ENCODE measurements at places on chromosomes 11 and 22.

- no peak for DNase-seq
Observed at GRCh38 chr11:64058494-64058893, 22.8 kb downstream of the FLRT1 start.

DNA sequence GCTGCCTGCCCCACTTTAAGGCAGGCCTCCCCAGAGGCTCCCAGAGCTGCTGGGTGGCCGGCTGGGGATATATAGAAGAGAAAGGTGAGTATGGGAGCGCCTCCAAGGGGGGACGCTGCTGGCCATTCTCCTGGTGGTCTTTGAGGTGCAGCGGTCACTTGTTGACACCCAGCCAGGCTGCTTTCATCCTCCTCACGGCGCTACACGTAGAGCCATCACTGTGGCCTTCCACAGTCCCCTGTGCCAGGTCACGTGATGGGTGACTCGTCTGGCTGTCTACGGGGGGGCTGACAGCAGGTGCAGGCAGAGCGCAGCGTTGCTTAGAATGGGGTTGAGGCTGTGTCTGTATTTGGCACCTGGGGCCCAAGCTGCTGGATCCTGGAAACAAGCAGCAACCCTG lies 1.9 kb downstream of the ACR start:
- no peak for DNase-seq

GRCh38 chr11:113564527-113565130 lies 89.4 kb upstream of the DRD2 start:
- no peak for DNase-seq

DNA sequence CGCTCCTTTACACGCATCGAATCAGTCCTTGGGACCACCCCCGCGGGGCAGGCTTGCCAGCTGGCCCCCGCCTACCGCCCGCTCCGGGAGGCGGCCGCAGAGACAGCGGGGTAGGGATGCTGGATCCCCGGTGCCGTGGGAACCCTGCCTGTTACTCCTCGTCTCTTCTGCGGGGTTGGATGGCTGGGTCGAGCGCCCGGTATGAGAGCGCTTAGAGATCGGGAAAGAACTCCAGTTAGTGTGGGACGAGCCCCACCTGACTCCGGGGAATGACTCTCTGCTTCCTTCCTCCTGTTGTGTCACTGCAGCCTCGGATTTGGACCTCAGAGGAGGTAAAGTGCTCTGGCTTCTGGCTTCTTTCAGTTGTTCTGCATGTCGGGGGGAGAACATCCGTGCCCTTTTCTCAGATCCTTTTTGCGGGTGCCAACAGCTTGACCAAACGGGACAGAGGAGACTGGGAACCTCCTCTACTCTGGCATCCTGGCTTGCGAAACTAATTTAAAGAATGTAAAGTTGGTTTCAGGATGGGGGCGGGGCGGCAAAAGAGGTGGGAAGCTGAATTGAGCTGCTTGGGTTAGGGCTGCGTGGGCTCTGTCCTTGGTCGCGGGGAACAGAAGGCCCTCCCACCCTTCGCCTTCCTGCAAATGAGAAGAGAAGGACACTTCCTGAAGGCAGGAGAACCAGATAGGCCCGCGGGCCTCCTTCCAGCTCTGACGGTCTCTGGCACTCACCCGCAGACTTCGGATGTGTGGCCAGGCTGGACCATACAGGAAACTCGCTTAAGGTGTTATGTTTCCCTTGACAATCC lies 938 bp downstream of the LAYN start:
- DNase-seq = no peak

DNA sequence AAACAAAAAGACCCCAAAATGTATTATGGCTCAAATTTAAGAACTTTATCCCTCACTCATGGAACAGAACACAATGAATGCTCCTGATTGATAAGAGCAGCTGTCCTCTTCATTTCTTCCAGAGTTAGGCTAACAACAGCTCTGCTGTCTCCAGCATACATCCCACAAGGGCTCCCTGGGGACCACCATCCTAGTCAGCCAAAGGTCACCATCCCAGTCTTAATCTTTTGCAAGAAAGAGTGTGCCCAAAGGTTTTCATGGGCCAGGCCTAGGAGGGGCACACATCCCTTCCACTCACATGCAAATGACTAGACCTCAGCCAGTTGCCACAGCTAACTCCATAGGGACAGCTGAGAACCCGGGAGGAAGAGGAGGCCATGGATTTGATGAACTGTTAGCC lies 555.3 kb downstream of the BUD13 start:
- DNase-seq = no peak

GRCh38 chr22:25393121-25393805 lies 171.2 kb upstream of the GRK3 start:
- DNase-seq = no peak

Data from stimulated activated CD4-positive, alpha-beta T cell treated with anti-CD3 and anti-CD28 coated beads, Interleukin-4, amount 100 ng/mL, for 24 hours (primary cell).